ENCODE measurements at places on chromosomes 16 and 17.
A peak's percentile ranks its signal among the peaks of the same experiment; 100 is the strongest.

GRCh38 chr16:35506018-35506897 is 2046.8 kb downstream of the TP53TG3F start:
- DNase-seq, result no peak

DNA sequence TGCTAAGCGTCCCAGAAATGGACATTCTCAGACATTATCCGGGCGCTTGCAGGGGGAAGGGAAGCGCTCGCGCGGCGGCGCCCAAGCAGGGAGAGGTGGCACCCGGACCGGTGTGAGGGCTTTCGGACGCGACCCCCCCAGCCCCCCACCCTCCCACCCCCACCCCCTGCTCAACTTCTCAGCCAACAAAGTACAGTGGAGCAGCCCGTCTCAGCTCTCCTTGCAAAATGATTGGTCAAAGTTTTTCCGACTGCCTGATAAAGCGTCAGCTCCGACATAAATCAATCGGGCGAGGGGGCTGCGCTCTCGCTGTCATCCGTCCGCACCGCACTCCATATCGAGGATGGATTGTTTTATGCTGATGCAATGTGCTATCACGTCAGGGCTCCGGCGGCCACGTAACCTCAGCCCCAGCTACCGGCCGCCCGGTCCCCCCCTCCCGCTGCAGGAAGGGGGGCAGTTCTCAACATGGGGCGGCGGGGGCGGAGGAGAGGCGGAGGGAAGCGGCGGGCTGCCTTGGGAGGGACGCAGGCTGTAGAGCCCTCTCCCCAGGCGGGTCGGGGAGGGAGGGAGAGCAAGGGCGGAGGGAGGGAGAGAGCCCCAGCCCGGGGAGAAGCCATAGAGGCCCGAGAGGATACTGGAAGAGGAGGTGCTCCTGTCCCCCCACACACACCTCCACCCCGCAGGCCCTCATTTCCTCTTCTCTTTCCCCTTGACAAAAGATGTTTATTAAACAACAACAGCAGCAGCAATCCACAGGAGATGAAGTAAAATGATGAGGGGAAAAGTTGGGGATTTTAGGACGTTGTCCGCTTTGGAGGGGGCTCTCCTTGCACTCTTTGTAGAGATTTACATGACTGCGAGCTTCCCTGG is at the start of gene HOXB9:
TSS of gene HOXB9 (minus strand) at position 114 of the 873 bp plus-strand sequence. CDS start at position 25, 89 bp downstream.
- DNase-seq, result no peak

DNA sequence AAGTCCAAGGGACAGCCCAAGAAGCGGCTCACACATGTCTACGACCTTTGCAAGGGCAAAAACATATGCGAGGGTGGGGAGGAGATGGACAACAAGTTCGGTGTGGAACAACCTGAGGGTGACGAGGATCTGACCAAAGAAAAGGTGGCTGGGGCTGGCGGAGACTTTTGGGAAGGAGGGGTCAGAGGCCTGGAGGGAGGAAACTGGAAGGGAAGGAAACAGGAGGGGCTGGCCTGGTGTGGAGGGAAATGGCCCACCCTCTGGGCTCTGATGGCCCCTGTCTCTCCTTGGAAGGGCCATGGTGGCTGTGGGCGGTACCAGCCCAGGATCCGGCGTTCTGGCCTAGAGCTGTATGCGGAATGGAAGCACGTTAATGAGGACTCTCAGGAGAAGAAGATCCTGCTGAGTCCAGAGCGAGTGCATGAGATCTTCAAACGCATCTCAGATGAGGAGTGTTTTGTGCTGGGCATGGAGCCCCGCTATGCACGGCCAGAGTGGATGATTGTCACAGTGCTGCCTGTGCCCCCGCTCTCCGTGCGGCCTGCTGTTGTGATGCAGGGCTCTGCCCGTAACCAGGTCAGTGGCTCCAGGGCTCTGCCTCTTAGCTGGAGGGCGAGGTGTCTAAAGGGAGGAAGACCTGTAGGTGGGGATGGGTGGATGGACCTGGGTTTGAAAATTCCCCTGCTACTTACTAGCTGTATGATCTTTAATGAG is 12.5 kb downstream of the POLR2A start:
- no peak for DNase-seq

DNA sequence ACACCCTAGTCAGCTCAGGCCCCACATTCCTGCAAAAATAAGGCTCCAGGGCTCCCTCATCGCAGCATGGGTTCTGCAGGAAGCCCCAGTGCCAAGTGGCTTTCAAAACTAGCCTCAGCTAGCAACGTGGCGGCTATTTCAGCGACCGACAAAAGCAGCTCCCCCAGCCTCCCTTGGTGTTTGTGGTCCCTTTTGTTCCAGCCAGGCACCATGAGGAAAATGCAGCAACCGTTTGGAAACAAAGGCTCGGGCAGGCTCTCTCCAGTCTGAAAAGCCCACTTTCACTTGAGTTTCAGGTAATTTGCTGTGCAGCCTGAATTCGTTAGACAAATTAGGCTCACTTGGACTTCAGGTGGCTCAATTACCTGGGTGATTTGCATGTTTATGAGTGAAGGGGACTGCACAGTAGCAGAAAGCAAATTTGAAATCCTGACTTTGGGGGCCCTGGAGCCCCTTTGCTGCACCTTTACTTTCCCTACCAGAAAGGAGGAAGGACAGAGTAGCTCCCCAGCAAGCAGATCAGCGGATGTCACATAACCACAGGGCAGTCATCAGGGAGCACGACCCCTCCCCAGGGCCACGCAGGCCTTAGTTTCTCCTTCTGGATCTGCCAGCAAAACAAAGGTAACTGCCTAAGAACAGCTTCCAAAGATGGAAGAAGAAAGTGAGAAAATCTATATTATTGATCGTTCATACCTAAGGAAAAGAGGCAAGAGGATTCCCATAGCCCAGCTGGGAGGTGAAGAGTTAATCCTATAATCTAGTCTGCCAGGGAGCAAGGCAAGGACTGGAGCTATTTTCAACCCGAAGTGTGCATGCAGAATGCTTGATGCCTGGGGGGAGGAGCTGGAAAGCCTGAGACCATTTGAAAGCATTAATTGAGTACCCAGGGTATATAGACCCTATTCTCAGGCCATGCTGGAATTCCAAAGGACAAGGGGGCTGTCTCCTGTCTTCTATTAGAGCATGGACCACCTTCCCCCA is 143.1 kb upstream of the SDK2 start:
- no peak for DNase-seq

DNA sequence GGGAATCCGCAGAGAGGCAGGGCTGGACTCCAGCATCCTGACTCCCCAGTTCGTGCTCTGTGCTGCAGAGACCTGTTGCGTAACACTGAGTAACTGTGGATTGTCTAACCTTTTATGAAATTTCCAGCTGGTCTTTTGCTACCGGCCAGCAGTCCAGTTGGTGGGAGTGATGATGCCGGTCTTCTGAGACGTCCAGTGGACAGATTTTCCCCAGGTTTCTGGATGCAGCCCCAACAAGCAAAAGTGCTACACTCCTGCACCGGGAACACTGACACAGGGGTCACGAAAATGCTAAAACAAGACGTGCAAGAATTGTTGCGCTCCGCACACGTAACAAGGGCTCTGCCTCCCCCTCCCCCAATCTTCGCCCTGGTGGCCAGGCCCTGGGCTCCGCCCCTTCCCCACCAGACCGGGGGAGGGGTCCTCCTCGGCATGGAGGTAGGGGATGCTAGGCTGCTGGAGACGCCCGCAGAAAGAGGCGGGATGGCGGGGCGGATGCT is 701 bp upstream of the MRC2 start:
- DNase-seq, result no peak

DNA sequence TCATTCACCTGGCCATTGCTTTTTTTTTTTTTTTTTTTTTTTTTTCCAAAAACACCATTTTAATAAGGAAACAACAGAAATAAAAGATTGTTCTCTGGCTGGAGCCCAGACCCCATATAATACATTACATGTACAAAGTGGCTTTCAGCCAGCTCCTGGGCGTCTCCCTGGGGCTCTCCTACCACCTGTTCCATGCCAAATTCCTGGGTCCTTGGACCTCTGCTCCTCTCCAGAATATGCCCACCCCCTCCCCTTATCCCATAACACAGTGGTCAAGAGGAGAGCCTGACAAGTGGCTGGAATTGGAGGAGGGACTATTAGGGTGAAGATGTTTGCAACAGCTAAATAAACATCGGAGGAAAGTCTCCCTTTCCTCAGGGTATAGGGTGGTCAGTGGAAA is 3.6 kb upstream of the PHF12 start:
- no peak for DNase-seq

DNA sequence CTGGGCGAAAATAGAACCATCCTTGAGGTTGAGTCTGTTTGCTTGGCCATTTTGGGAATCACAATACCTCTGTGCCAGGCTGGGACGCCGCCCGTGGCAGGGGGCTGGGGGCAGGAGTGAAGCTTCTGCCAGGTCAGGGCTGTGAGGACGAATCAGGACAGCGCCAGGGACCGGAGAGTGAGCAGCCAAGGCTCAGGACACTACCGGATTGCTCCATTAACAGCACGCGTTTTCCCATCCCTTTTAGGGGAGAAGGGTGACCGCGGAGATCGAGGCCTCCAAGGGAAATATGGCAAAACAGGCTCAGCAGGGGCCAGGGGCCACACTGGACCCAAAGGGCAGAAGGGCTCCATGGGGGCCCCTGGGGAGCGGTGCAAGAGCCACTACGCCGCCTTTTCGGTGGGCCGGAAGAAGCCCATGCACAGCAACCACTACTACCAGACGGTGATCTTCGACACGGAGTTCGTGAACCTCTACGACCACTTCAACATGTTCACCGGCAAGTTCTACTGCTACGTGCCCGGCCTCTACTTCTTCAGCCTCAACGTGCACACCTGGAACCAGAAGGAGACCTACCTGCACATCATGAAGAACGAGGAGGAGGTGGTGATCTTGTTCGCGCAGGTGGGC is 23.4 kb downstream of the C1QTNF1 start:
- DNase-seq, result no peak

DNA sequence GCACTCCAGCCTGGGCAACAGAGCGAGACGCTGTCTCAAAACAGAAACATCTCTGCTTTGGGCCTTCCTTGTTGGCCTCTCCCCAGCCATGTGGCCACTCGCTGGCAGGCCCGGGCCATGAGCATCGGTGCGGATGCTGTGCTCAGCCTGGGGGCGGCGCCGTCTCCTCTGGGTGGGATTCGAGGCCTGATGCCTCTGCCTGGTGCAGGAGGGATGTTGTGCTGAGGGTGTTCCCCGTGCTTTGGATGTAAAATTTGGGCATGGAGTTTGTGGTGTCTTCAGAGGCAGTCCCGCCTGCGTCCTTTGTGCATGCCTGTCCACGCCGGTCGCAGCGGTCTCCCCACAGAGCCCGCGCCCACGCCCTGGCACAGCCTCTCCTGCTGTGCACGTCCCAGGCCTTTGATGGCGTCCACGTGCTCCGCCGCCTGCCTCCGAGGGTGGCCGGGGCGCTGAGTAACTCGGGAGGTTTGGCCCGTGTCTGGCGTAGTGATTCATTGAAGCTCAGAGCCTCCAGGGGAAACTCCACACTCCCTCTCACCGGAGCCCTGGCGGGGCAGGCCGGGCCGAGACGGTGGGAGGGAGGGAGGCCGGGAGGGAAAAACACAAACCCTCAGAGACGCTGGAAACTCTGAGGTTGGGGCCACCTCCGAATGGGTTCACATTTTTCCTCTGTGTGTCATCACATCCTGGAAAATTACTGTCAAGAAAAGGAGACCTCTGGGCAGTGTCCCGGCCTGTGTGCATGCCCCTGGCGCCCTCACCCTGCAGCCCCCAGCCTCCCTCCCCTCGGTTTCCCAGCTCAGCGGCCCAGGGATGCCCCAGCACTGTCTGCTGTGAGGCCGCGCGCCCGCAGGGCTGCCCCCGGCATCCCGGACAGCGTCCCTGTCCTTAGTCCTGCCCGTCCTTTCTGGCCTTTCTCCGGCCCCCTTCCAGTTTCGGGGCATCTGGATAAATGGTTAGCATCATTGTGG is 19.0 kb downstream of the CENPX start:
- peak; percentile 82 for DNase-seq

GRCh38 chr17:4270736-4271135 is 7.0 kb upstream of the ANKFY1 start:
- DNase-seq, result no peak

GRCh38 chr16:87963400-87963799 is 12.2 kb downstream of the BANP start:
- no peak for DNase-seq

GRCh38 chr17:38605841-38606645 is at the start of gene SRCIN1:
Gene SRCIN1 (minus strand): TSS chr17:38605952. CDS start chr17:38605705, 247 bp downstream.
- DNase-seq, result peak; percentile 32

DNA sequence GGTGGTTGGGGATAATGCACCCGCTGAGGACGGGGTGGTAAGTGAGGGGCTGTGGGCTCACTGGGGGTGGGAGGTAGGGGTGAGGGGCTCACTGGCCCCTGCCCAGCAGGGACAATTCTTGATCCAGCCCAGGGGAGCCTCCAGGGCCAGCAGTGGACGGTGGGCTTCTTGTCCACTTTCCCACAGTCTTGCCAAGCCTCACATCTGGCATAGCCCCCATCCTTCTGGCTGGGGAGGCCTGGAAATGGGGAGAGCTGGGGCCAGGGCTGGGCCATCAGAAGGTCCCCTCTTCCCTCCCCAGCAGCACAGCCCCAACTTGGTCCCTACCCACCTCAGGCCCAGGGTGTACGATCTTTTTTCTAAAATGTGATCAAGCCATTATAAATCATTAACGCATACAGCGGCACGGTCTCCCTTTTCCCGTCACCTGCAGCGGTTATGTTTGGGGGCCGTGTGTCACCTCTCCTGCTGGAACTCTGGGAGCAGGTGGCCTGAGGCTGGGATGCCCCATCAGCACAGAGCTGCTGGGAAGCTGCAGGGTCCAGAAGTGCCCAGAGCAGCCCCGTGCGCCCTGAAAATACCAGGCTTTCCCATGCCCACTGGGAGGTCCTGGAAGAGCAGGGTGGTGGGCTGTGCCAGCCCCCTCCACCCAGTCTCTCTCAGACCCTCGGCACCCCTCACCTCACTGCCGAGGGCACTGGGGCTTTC is 7.2 kb upstream of the SETD6 start:
- no peak for DNase-seq

All from COLO829 (cell line).